Thoracic aorta (tissue), 2 donors: ENCODE measurements at places on chromosomes 4 and X. TPM values are rescaled to one million over a fixed set of nuclear protein-coding genes. Genes with fewer than 3 reads are reported as not detected.

DNA sequence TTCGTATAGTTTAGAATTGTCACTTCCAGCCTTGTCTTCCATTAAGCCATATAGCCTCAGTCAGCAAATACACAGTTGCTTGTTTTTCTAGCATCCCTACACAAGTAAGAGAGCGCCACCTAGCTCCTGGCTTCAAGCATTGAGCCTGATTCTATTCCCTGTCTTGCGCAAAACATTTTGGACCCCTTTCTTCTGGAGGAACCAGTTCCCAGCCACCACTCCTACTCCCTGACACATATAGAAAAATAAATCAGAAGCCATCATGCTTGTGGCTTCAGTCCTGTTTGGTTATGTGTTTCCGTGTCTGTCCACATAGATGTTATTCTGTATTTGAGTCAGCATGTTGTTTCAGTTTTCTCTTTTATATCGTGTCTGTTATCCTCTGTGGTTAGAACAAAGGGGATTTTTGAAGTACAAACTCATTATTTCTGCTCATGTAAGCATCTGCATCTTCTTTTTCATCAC is 59.9 kb downstream of the GK start:
- H3K27me3 ChIP-seq: no peaks in the 10 kb centered on the region
- no peak overlapping the region for H3K27ac ChIP-seq
- no peaks in the 10 kb centered on the region for H3K36me3 ChIP-seq

DNA sequence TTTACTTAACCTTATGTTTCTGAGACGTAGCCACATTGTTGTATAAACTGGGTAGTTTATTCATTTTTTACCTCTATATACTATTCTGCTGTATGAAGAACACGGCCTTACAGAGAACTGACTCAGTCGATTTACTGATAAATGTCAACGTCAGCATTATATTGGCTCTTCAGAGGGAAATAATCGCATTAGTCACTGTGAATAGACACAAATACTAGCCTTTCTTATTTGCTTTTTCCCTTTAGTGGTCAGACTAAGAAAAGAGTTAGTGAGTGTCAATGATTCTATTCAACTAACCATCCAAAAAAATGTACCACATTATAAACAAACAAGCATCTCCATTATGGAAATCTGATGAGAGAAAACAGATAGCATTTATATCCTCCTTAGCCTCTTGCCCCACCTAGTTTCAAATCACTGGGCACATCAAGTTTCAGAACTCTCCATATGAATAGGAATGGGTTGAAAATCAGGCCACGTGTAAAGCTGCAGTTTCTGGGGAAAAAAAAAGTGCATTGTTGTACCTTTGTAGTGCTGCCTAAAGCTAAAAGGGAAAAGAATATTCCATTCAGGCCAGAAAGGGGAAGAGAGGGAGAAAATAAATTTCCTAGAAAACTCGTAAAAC is 146.7 kb upstream of the VCX3A start:
- no peak overlapping the region for H3K4me3 ChIP-seq
- H3K4me1 ChIP-seq: no peaks in the 10 kb centered on the region
- no peaks in the 10 kb centered on the region for H3K27me3 ChIP-seq
- H3K27ac ChIP-seq: no peak overlapping the region
- H3K36me3 ChIP-seq: no peaks in the 10 kb centered on the region

DNA sequence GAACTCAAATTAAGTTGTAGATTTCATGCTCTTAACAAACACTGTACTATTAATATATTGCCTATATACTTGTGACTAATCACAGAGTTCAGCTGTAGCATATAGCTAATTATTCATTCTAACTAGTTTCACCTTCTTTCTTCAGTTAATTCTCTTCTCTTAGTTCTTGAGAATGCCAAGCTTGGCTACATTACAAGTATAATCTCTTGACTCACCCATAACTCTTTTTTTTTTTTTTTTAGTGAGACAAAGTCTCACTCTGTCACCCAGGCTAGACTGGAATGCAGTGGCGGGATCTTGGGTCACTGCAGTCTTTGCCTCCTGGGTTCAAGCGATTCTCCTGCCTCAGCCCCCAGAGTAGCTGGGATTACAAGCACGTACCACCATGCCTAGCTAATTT is 5.4 kb downstream of the KLHL5 start:
- no peak overlapping the region for H3K4me3 ChIP-seq
- no peaks in the 10 kb centered on the region for H3K36me3 ChIP-seq
- H3K27me3 ChIP-seq: no peaks in the 10 kb centered on the region
- no peaks in the 10 kb centered on the region for H3K4me1 ChIP-seq
- no peak for DNase-seq
- H3K27ac ChIP-seq: no peak overlapping the region

Gene RHOXF1
- total RNA-seq: not detected
